Astrocyte of the spinal cord (primary cell): ENCODE measurements at places on chromosomes 2 and 18.

- DNase-seq = no peak
Observed at GRCh38 chr2:98391581-98392270, 45.5 kb downstream of the CNGA3 start.

GRCh38 chr2:234298918-234299317 lies 198.0 kb downstream of the ARL4C start:
- DNase-seq = no peak

GRCh38 chr2:45119038-45119437 lies 109.8 kb upstream of the SIX2 start:
- peak; percentile 72 for DNase-seq

GRCh38 chr2:241352227-241352626 lies 3.9 kb upstream of the FARP2 start:
- no peak for DNase-seq
